ENCODE measurements at places on chromosomes 11 and 22.
A peak's percentile ranks its signal among the peaks of the same experiment; 100 is the strongest.

DNA sequence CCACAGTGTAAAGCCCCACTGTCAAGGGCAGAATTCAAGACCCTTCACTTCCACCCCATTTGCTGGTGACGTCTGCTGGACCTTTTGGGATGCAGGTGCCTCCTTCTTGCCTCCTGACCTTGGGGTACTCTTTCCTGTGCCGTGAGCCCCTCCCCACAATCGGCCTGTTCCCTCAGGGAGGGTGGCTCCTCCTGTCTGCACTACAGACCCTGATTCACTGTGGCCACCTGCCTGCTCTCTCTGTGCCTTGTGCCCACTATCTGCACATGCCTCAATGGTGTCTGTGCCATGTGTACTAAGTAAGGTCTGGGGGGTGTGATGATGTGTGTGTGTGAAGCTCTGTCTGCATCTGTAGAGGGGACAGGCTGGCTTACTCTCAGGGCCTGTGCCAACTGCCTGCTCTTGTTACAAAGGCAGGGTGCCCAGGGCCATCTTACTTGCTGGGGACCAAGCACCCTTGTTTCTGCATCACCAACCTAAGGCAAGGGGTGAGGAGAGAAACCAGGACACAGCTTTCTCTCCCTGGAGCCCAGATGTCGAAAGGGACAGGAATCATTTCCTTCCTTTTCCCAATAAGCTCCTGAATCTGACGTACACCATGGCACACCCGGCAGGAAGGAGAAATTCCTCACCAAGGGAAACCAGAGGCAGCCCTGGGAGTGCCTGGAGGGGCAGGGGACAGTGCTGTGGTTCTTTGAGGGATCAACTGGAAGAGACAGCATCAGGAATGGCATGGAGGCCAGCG lies 3.7 kb downstream of the PPM1F start:
- DNase-seq: no peak

- DNase-seq: no peak
Measured at GRCh38 chr11:64559351-64560138, 31.5 kb upstream of the SLC22A12 start.

DNA sequence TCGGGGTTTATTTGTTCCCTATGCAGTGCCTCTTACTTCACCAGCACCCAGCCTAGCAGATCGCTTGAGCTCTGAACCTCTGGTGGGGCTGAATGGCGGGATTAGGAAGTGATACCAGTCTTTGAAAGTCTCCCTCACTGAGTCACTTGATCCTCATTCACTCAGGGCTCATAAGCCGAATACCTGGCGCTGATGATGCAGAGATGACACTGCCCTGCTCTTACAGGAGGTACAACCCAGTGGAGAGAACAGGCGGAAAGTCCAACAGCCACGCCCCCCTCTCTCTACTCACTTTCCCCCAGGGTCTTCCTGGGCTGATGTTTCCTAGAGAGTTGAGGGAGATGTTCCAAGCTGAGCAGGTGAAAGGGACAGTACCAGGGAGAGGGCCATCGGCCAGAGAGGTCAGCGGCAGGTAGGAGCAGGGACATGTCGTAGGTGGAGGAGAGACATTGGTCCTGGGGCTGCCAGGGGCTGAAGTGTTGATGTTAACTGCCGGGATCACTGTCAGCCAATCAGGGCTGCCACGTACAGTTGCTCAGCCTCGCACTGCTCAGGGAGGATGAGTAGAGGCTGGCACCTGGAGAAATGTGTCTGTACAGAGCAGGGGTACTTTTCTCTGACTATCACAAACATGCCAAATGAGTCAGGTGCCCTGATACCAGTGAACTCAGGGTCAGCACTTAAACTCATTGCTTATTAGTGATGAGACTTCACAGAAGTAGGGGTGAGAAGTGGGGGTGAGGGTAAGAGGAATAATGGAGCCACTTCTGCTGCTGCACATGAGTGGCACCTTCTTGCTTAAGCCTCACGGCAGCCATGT lies 9.9 kb upstream of the APOBEC3A start:
- no peak for DNase-seq

DNA sequence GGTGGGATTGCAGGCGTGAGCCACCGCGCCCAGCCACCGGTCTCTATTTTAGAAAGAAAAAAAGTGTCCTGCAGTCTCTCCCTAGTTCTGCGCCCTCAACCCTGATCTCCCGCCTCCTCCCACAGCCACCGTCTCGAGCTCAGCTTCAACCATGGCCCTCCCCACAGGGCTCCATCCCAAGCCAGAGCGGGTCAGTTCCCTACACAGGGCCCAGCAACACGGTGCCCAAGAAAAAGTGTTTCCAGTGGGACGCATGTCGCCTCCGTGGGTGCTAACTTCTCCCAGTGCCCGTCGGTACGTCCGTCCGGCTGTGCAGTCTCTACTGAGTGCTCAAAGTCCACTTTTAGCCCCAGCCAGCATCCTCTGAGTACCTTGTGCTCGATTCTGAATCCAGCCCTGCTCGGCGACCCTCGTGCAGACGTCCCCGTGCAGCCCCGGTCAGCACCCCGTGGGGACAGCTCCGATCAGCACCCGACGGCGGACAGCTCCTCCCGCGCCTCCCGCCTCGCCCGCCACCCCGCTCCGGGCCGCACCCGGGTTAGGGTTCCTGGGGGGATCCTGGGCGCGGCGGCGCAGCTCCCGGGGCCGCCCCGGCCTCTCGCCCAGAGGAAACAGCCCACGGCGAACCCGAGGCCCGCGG lies 657 bp upstream of the MAPK8IP2 start:
- peak; percentile 37 for DNase-seq

DNA sequence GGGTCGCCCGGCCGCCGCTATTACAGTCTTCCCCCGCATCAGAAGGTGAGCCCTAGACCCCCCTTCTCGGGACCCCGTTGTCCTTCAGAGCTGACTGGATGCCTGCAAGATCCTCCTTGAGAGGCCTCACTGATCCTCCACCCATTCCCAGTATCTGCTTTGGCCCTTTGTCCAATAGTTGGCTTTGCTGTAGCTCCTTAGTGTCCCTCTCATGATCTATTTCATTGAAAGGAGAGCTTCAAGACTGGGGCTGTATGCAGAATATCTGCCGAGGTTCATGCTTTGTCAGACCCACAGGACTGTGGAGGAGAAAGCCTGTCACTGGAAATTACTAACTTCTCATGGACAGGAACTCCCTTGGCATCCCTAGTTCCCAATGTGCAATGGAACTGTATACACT lies 499 bp downstream of the DLAT start:
- DNase-seq: no peak

GRCh38 chr11:37533087-37533486 lies 935.1 kb upstream of the RAG2 start:
- DNase-seq: no peak

GRCh38 chr11:31801298-31801702 lies 9.8 kb downstream of the PAX6 start:
- no peak for DNase-seq

DNA sequence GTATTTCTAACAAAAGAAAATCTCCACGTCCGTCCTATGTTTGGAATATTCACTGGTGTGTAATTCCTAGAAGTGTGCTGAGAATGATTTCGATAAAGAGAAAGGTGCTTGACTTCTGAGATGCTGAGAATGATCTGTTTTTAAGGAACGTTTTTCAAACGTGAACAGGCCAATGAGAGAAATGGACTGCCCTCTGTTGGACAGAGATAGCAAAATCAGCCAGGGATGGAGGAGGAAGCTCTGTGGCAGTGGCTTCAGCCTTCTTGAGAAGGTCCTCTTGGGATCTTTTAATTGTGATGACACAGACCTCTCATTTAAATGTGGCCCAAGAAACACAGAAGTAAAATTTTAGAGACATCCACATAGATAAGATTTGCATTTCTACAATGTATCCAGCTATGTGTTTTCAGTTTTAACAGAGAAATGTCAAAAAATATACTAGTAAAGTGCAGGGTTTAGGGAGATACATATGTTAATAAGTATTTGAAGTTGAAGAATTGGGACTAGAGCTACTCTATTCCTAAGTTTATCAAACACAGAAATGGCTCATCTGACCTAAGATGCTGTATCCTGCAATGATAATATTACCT lies 84.0 kb upstream of the RCN1 start:
- DNase-seq: peak; percentile 82

GRCh38 chr11:112249871-112250610 lies 10.6 kb downstream of the PLET1 start:
- DNase-seq: no peak

DNA sequence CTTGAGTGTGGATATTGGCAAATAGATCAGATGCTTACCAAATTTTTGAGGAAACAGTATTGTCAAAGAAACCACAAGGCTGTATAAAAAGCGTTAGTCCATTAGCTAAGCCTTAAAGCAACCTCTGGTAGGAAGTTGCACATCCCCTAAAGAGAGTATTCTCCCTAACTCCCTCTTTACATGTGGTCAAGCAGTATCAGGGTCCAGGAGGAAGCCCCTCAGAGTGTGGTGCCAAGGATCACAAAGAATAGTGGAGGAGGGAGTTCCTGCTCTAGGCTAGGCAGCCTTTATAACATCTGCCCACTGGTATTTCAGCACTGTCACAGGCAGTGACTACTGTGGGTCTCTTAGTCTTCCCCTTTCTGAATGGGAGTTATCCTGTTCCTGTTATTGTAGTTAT lies 18.8 kb upstream of the AMPD3 start:
- DNase-seq: no peak

GRCh38 chr11:16853859-16854258 lies 115.4 kb downstream of the C11orf58 start:
- DNase-seq: no peak

GRCh38 chr11:65922565-65922964 lies 3.3 kb downstream of the DRAP1 start:
- DNase-seq: no peak

DNA sequence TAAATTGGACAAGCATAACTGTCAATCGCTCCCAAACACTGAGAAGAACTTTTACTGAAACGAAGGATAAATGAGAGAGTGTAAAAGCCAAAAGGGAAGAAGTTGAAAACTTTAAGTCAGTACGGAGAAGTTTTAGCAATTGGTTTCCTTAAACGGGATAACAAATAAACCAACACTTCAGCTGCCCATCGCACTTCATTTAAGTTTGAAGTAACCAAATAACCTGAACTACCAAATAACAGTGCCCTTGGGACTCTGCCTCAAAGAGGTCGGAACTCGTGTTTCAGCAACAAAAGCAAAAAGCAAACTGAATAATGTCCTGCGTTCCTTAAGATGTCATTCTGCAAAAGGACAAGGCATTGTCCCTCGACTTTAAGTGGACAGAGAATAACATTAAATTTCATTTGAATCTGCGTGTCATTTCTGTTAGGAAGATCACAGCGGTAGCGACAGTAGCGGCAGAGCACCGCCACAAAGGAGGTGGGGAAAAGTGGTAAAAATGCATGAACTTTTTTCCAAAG lies 127.0 kb upstream of the C11orf58 start:
- DNase-seq: no peak

GRCh38 chr22:50276143-50276542 lies 6.0 kb upstream of the MAPK11 start:
- DNase-seq: peak; percentile 65

GRCh38 chr11:13314676-13315394 lies 37.2 kb downstream of the BMAL1 start:
- DNase-seq: no peak

DNA sequence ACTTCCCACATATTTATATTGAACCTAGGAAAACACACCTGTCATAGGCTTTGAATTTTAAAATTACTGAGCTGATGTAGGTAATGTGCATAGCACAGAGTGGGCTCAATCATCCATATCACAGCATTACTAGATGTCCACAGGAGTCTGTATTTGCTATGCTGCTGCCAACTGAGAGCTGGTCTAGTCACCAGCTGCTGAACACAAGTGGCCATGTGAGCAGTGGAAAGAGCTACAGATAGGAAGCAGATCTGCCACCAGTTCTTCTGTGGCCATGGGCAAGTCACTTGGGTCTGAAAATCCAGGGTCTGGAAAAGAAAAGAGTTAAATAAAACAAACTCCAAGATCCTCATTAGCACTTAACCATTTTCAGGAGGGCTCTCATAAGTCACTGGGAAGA lies 91.8 kb downstream of the APIP start:
- DNase-seq: no peak

DNA sequence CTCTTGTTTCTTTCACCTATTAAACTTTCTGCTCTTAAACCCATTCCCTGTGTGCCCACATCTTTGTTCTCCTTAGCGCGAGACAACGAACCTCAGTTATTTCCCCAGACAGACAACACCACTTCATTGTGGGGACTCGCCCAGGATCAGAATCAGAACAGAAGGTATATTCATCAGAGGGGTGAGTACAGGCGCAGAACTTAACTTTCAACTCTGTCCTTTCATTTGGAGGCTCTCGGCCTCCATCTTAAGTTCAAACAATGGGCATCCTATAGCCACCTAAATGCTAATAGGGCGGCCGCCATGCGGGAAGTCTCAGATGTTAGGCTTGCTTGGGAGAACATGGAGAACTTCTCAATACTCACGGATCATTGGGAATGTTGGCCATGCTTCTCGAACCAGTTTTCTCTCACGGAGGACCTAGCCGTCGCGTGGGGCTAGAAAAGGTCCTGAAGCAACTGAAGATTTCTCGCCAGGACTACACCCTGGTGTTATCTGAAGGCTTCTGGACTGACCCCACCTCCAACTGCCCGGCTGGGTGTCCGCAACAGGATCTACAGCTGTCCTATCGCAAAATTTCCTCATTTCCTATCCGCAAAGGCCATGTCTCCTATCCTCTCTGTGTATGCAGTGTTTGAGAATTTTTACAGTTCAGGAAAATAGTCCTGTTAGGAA lies 13.4 kb upstream of the HYLS1 start:
- DNase-seq: no peak

DNA sequence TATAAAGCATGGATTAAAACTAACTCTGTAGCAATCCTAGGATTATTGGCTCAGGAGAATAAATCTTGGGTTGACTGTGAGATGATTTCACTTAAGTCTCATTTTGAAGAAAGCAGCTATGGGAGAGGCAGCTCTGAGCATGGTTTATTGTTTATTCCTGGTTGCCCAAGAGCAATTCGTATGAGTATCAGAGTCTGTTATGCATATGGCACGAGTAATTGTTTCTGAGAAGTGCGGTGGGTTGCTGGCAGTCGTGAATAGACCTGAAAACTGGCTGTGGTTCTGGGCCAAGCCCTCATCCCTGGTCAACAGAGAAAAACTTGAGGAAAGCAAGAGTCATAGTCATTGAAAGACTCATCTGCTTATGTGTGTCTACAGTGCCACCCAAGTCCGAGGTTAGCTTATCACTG lies 26.8 kb downstream of the DIXDC1 start:
- no peak for DNase-seq

GRCh38 chr11:121659811-121660210 lies 207.0 kb upstream of the SORL1-AS1 start:
- no peak for DNase-seq

DNA sequence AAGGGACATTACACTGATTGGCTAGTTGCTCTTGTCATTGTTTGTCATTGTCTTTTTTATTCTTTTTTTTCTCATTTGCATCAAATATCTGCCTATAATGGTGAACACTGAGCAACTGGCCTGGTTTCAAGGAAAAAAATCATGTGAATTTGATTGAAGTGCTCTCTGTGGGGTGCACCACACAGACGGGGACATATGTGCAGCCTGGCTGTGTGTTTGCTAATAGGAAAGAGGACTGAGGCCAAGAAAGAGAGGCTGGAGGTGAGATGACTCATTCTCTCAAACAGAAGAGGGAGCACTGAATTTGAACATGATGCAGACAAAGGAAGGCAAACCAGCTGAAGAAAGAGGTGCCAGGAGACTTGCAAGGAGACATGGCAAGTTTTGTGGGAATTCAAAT lies 684.9 kb upstream of the CCDC90B start:
- DNase-seq: peak; percentile 33

All from cerebellum (tissue), 4 donors.